ENCODE measurements at places on chromosomes 2 and 18.

- DNase-seq = no peak
Observed at GRCh38 chr2:205803500-205803899, 121.2 kb downstream of the NRP2 start.

DNA sequence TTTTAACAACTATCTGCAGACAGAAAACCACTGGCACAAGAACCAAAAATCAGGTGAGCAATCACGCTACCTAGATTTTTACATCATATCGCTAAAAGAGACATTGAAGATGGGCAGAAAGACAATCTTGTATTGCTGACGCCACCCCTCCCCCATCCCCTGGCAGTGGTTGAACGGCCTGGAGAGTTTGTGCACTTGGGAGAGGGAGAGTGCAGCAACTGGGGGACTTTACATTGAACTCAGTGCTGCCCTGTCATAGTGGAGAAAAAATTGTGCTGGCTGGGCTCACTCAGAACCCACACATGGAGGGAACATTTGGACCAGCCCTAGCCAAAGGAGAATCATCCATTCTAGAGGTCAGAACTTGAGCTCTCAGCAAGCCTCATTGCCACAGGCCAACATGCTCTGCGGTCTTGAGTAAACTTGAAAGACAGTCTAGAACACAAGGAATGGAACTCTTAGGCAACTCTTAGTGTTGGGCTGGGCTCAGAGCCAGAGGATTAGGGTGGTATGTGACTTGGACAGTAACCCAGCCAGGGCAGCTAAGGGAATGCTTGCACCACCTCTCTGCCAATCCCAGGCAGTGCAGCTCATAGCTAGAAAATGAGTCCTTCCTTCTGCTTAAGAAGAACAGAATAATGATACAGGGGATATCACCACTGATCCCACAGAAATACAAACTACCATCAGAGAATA lies 220.0 kb upstream of the CYP26B1 start:
- no peak for DNase-seq

DNA sequence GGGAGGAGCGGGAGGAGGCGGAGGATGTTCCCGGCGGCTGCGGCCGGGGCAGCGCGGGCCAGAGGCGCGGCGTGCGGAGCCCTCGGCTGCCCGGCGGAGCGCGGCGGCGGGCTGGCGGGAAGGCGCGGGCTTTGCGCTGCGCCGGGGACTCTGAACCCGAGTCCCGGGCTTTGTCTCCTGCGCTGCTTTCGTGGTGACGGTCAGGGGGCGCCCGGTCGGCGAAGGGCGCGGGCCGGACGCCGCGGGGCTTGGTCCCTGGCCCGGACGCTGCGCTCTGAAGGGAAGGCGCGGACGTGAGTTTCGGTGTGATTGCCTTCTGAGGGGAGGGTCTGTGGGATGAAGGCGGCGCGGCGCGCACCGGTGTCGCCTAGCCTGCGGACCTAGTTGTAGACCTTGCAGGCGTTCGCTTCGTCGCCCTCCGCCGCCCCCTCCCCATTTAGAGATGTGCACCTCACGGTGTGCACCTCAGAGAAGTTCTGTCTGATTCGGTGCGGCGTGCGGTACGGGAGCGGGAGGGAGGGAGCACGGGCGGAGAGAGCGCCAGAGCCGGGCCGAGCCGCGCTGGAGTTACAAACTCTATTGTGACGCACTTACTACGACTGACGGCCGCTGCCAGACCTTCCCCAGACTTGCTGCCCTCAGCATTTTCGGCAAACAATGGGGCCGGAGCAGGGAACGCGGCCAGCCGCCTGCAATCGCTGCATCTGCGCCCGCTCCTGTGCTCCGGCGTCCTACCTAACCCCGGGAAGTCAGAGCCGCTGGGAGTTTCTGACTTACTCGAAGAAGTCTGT lies 2.1 kb downstream of the BCL2L11 start:
- DNase-seq = no peak

DNA sequence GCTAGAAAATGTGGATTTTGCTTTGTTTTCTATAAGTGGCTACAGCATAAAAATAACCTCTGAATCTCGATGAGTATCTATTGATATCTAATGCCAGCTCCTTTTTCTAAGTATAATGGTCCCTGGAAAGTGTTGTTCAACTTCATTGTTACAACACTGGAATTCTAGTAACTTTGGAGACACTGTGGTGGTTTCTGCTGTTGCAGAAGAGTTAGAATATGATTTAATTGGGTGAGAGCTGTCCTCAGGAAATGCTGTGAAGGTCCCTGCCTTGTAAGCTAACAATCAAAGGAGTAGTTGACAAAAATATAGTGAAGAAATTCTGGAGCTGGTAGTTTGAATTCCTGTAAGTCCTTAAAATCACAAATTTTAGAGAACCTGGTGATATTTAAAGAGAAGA lies 62.1 kb downstream of the C18orf63 start:
- DNase-seq = no peak

DNA sequence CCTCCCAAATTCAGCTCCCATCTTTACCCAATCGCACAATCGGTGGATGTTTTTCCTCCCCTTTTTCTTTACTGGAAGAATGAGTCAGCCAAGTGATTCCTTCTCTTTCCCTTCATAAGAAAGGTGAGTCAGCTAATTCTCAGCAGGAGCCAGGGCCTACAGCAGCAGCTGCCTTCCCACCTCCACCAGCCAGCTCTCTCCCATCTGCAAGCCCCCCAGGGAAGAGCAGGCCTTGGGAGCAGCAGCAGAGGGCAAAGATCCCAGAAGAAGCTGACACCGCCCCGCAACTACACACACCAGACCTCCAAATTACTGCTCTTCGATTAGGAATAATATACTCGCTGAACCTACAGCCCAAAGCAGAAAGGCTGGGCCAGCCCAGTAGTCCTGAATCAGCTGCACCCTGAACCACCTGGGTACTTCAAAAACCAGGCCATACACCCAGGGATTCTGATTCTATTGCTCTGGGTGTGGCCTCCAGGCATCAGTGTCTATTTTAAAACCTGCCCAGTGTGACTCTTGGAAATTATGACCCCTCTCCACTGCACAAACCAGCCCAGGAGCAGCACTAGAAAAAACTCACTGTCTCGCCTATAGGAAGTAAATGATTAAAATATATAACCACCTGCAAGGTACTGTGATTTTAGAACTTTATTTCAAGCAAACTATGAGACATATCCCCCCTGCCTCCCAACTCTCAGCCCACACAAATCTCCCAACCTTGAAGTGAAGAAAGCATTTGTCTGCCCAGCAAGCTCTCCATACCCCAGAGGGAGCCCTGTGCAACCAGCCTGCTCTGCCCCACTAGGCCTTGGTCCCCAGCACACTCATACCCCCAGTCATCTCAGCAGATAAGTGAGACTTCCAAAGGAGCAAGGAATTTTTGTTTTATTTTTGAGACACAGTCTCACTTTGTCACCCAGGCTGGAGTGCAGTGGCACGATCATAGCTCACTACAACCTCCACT lies 7.3 kb downstream of the SFXN5 start:
- no peak for DNase-seq

GRCh38 chr2:65436824-65437221 lies 4.4 kb upstream of the SPRED2 start:
- peak; percentile 36 for DNase-seq

GRCh38 chr2:73250872-73251846 lies 17.1 kb downstream of the CCT7 start:
- DNase-seq = no peak

DNA sequence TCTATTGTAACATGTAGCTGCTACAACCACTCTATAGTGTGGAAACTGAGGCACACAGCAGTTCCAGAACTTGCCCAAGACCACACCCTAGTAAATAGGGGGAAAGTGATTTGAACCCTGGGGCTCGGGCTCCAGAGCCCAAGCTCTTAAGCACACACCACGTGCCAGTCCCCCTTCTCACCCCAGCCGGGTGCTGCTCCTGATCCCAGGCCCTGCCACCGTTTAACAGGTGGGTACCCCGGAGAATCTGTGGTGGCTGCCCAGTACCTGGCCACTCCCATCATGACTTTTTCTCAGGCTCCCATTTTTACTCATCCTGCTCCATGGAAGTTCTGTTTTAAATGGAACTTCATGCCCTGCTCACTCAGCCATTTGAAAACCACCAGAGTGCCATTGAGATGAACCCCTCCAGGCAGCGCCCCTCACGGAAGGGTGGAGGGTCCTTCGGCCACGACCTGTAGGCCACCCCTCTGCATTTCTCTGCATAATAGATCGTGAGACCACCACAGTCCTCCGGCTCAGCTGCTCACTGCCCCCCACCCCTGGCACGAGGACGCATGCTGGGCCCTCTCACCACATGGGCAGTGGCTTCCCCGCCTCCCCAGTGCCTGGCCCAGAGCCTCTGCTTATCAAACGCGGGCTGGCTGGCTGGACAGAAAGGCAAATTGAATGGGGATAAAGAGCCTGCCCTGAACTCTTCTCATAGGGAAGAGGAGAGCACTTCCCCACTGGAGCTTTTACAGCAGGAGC lies 42.1 kb downstream of the TMEM37 start:
- no peak for DNase-seq

DNA sequence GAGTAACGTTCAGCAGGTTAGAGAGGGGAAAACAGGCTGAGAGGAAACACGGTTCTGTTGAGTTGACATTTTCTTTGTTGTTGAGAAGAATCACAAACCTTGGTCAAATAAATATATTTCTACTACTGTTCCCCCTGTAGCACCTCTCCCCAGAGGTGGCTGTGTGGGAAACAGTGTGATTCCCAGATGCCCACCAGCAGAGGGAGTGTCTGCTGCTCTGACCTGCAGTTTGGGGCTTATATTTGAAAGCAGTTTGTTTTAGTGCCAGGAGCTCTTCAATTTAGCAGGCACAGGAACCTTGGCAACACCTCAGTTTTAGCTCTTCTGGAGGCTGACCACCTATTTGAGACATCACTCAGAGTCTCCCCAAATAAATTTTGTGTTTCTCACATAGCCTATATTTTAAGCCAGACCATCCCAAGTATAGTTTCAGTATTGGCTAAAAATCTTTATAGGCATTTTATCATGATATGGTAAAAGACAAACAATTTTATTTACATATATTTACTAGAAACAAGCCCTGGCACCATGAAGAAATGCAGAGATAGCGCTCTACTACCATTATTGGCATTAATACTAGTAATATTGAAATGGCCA lies 75.7 kb downstream of the PIK3C3 start:
- DNase-seq = no peak

DNA sequence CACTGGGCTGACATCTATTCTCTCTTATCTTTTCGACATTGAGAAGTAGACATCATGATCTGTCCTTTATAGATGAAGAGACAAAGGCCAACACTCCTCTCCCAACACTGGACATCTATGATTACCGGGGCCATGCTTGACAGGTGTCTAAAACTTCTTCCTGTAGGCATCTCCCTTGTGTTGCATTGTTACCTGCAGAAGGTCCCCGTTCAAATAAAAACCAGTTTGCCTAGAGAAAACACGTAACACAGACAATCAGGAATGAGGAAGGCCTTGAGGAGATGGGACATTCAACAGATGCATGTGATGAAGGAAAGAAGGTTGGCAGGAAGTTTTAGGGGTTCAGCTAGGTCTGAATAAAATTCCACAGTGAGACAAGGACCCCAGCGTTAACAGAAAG lies 70.8 kb upstream of the ST8SIA3 start:
- DNase-seq = no peak

- DNase-seq = no peak
Observed at GRCh38 chr2:217017456-217018252, 157.8 kb upstream of the TNP1 start.

DNA sequence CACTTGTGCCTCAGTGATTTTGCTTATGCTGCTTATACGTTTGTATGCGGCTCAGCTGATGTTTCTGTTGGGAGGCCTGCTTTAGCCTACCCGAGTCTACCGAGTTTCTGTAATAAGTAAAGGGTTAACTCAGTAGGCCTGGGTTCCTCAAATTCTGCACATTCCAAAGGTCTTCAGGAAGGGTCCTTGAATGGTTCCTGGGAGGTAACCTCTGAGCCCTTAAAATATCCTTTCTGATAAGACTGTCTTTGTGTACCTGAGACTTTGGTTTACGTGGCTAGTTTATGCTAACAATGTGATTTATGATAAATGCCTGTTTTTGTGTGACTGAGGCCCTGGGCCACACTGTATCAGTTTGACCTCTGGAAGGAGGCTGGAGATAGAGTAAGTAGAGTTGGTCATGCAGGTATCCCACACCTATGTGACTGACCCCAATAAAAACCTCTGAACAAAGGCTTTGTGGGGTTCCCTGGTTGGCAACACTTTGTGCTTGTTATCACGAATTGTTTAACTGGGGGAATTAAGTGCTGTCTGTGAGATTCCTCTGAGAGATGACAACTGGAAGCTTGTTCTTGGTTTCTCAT lies 18.9 kb upstream of the PNPT1 start:
- no peak for DNase-seq

GRCh38 chr18:3875376-3875775 lies 425.4 kb downstream of the TGIF1 start:
- DNase-seq = no peak

- no peak for DNase-seq
Observed at GRCh38 chr2:191611614-191612013, 66.3 kb upstream of the NABP1 start.

DNA sequence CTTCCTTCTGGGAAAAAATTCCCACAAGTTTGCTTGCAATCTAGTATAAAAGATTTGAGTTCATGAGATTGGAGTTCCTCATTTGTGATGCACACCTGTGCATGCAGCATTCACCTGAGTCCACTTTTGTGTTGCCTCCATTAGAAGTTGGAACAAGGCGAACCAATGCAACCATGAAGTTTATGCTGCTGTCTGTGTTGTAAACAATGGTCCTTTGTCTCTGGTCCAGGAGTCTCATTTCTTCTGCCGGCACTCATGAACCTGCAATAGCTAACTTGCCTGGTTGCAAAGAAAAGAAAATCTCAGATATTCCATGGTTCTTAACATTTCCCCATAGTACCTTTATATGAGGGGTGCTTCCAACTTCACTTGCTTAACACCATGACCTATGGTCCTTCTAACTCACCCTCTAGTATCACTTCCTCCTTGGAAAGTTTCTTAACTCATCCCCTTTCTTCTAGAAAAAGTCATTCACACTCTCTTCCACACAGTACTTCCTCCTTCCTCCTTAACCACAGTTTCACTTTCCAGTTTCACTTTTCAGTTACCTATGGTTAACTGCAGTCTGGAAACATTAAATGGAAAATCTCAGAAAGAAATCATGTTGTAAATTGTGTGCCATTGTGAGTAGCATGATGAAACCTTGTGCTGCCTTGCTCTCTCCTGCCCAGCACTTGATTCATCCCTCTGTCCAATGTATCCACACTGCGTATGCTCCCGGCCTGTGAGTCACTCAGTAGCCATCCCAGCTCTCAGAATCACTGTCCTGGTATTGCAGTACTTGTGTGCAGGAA lies 128.8 kb upstream of the TRIB2 start:
- DNase-seq = no peak

- no peak for DNase-seq
Observed at GRCh38 chr2:188785490-188785889, 188.7 kb upstream of the COL3A1 start.

Measured in stimulated activated CD8-positive, alpha-beta memory T cell treated with anti-CD3 and anti-CD28 coated beads, Interleukin-15, amount 100 ng/mL, for 48 hours (primary cell).